ENCODE measurements at places on chromosomes 4 and X.

DNA sequence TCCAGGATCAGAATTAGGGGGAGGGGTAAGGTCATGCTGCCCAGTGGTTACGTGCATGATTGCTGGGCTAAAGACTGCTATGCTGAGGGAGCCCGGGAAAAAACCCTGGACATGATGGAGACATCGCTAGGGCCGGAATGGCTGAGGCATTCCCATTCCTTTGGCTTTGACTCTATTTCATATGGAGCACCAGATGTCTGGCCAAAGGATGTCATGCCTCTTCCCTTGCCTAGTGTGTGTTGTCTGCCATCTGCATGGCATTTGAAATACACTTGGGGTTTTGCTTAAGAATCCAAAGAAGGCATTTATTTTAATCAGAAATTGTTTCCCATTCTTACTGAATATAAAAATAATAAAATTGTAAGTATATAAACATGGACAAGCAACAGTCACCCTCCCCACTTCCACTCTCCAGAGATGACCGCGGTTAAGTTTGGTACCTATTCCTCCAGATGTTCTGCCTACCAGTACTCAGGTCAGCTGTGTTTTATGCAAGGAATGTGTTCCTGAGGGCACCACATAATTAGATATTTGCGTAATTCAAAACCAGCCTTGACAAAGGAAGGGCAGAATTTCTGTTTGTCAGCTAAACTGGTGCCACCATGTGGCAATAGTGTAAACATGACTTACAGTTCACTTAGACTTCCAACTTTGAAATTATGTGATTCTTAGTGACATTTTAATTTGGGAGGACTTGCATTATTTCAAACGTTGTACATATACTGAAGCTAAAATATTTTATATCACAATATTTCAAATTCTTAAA is 105.9 kb downstream of the CT47B1 start:
- no peak for DNase-seq

- no peak for DNase-seq
Observed at GRCh38 chr4:86338521-86338920, 21.3 kb downstream of the MAPK10 start.

DNA sequence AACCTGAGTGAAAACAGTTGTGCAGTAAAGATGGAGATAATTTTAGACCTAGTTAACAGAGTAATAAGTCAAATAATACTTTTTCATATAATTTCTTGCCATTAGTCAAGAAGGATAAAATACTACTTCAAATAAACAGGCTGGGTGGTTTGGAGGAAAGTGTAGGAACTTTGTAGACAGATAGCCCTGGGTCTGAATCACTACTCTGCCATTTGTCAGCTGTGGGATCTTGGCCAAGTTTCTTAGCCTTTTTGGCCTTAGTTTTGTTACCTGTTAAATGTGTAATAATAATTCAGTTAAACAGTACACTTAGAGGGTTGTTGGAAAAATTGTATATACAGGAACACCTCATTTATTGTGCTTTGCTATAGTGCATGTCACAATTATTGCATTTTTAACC is 163.7 kb downstream of the NPNT start:
- DNase-seq = no peak

GRCh38 chr4:95191537-95191936 is 357.2 kb downstream of the UNC5C start:
- DNase-seq = no peak

DNA sequence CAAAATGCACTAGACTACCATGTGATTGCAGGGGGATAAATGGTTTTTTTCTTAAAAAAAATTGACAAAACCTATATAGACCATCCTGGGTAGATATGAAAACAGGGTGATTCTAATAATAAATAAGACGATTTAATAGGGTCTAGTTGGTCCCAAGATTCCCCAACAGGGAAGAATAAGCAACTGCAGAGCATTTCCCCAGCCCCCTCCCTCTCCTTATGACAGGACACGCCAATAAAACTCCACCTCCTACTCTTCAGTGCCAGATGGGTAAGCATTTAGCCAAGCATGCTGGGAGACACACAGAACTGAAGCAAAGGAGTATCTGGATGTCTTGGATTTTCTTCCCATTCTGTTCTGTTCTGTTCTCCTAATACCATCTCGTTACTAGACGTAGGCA is at the start of gene BRS3:
Gene BRS3 (plus strand): TSS at position 301 of the 400 bp plus-strand sequence. CDS start 168 bp downstream, outside the sequence.
- DNase-seq = no peak

GRCh38 chr4:109977854-109978501 is 65.3 kb downstream of the EGF start:
- DNase-seq = no peak

DNA sequence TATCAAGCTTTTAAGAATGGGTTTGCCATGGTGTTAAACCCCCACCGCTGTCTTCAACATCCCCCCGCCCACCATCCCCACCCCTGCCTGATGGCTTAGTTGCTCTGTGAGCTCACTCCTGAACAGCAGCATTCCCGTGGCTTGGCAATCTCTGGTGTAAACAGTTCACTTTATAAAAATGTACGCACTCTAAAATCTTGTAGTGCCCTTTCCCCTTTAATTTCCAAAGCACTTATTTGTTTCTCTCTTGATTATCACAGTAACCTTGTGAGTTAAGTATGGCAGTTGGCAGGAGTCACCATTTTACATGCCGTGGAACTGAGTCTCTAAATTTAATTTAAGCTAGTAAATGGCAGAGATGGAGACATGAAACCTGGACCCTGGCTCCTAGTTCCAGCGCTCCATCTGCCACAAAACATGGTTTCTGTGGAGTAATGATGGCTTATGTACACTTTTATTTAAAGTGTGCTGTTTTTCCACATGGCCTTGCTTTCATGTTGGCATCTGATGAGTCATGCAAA is 123.1 kb downstream of the AFF1 start:
- DNase-seq = no peak

DNA sequence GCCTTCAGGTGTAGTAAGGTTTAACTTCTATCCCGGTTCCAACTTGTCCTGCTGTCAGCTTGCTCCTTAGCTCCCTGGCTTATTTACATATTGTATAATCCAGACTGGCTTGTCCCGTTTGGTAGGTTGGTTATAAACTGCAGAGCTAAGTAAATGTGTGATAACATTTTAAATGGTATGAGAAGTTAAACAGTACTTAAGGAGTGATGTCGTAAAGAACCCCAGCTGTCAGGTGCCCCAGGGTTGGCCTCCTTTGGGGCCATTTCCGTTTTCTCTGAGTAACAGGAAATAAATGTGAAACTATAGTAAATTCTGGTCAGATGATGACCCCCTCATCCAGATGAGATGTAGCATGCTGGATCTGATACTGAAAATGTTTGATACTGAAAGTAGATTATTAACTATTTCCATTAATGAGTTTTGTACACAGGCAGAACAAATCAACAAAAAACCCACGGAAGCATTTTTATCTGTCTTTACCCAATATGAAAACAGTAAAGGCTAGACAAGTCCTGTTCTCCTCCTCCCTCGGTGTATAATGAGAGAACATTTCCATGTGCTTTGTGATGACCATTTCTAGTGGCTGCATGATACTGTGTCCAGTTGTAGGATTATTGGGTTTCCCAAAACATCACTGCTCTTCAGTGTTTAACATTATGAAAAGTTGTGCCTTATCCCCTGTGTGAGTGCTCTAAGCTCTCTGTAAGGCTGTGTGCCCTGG is 22.4 kb downstream of the GAB1 start:
- no peak for DNase-seq

- no peak for DNase-seq
Observed at GRCh38 chrX:38893441-38893840, 92.2 kb downstream of the MID1IP1 start.

GRCh38 chr4:114365591-114365990 is 233.0 kb upstream of the UGT8 start:
- no peak for DNase-seq

DNA sequence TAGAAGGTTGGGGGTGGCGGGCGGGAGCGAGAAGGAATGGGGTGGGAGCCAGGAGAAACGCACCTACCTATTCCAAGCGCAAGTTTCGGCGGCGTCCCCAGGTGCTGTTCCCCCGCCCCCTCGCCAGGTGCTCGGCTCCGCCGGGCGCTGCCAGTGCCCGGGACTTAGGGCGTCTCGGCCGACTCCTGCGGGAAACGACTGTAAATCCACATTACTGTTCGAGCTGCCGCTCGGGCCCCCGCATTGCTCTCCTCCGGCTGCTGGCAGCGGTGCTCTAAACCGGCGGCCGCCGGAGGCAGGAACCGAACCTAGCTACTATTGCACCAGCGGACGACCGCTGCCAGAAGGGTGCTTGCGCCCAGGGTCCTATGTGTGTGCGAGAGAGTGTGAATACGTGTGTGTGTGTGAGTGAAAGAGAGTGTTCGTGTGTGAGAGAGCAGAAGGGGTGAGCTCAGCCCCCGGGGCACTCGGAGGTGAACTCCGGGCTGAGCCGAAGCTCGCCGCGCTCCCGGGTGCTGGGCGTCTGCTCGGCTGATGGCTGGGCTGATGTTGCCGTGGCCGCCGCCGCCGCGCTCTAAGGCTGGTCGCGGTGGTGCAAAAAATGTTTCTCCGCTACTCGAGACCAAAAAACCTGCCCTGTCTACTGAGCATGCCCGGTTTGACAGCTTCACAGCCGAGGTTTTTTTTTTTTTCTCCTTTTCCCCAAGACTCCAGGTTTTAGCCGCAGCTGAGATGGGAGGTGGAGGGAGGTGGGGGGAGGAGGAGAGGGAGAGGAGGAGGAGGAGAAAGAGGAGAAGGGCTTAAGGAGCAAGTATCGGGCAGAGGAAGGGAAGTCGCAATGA is 115.7 kb upstream of the TEX13C start:
- peak; percentile 69 for DNase-seq

DNA sequence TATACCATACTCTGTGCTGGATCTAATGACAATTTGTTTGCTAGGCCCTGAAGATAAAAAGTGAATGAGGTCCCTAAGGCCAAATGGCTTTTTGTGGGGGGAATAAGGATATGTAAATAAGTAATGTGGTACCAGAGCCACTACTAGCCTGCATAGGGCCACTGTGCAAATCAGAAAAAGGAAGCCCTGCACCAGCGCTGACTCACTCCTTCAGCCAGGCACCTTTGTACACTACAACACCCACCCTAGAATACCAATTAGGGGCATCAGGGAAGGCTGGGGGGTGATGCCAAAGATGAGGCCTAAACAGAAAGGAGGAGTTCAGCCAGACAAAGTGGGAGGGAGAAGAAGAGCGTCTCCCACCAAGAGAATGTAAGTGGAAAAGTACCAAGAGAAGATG is 122.2 kb downstream of the CAMK2D start:
- DNase-seq = no peak

DNA sequence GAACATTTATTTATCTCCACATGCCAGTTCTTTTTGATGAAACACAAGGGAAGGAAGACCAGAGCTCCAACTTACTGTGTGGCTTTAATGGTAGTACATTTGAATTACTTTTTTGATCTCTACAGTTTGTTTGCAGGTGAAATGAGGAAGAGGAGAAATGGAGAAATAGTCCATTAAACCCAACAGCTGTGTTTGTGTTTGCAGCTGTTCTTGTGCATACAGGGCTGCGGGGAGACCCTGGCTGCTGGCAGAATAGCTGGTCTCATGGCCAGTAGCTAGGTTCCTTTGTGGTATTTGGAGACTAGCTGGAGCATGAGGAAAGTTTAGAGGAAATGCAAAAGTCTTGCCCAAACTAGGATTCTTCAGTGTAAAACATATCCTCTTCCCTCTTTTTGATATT is 374.8 kb downstream of the GPAT3 start:
- no peak for DNase-seq

GRCh38 chr4:13701937-13702446 is 74.5 kb upstream of the BOD1L1 start:
- no peak for DNase-seq

GRCh38 chr4:24471486-24472160 is 112.7 kb downstream of the DHX15 start:
- peak; percentile 31 for DNase-seq

GRCh38 chrX:119512146-119512800 is 44.0 kb downstream of the SLC25A5 start:
- peak; percentile 30 for DNase-seq

DNA sequence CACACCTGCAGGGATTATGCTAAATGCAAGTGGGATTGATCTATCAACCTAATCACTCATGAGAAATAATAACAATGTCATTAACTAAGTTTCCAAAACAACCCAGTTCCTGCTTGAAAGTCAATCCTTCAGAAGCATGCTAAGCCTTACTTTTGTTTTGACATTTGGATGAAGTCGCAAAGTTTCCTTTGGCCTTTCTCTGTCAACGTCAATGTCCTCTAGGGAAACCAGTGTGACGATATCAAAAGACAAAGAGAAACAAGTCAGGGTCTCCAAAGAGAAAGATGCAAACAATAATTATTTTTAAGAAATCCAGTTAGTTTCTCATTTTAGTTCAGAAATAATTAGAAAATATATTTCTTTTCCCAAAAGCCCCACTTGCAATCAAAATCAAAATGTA is 86.7 kb upstream of the SRD5A3 start:
- DNase-seq = no peak

DNA sequence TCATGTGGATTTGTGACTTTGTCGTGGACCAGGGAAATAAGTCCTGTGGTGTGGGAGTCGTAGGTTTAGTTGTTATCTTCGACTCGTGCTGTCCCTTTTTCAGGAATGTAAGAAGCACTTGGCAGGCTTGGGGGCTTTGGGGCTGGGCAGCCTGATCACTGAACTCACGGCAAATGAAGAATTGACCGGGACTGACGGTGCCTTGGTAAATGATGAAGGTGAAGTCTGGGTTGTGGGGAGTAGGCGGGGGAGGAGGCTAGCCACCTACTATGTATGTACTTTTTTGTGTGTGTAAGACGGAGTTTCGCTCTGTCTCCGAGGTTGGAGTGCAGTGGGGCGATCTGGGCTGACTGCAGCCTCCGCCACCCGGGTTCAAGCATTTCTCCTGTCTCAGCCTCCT is 1.2 kb downstream of the TAF1 start:
- DNase-seq = no peak

DNA sequence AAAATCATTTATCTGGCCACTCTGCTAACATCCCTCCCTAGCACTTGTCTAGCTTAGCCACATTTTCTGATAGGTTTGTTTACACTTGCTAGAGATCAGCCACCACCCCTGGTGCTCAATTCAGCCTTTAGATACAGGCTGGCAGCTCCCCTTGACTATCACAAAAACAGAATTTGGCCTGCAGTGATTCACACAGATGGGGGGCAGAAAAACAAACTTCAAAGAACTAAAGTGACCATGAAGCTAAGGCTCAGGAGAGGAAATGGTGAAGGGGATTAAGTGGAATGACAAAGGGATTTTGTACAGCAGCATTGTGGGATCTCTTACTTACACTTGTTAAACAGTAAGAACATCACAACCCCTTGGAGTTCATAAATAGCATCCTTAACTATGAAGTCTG is 1718.0 kb upstream of the PCDH7 start:
- no peak for DNase-seq
